ENCODE measurements at places on chromosomes 16 and 17. TPM values are rescaled to one million over a fixed set of nuclear protein-coding genes. Genes with fewer than 3 reads are reported as not detected.

- no peak overlapping the region for H3K27ac ChIP-seq
- H3K4me3 ChIP-seq = no peak overlapping the region
- no peaks in the 10 kb centered on the region for H3K4me1 ChIP-seq
- no peak for DNase-seq
These were observed 387.3 kb upstream of the CDH11 start for GRCh38 chr16:65509172-65509571.

GRCh38 chr16:88419790-88420189, 33.3 kb upstream of the ZFPM1 start:
- no peak for DNase-seq
- H3K4me1 ChIP-seq = no peaks in the 10 kb centered on the region
- H3K27ac ChIP-seq = no peak overlapping the region
- no peaks in the 10 kb centered on the region for H3K27me3 ChIP-seq

- H3K27ac ChIP-seq = no peak overlapping the region
- H3K4me1 ChIP-seq = no peaks in the 10 kb centered on the region
- no peak for DNase-seq
- H3K36me3 ChIP-seq = no peaks in the 10 kb centered on the region
- H3K4me3 ChIP-seq = no peak overlapping the region
- peaks cover 28% of the 10 kb centered on the region for H3K27me3 ChIP-seq
These were observed 168.9 kb downstream of the GRIN2A start for GRCh38 chr16:10013364-10013763.

DNA sequence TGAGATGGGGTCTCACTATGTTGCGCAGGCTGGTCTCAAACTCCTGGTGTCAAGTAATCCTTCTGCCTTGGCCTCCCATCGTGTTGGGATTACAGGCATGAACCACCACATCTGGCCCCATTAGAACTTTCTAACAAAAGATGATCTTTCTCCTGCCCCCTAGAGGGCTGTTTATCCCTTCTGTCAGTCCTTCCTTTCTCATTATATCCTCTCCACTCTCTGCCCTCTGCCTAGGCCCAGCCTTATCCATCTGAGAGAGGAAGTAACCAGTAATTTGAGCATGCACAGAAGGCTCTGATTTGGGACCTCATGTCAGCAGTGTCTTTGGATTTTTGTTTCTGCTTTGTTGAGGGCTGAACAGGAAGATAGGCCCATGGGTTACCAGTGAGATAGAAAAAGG, 4.4 kb upstream of the DHX40 start:
- peak; percentile 2 for DNase-seq
- peaks cover 1% of the 10 kb centered on the region for H3K4me1 ChIP-seq
- H3K4me3 ChIP-seq = no peak overlapping the region
- no peak overlapping the region for H3K27ac ChIP-seq
- no peaks in the 10 kb centered on the region for H3K36me3 ChIP-seq
- no peaks in the 10 kb centered on the region for H3K27me3 ChIP-seq

Gene MPP3
- total RNA-seq = 17.4 TPM

Gene YBX2
- total RNA-seq = 0.68 TPM

- peaks cover 34% of the 10 kb centered on the region for H3K4me1 ChIP-seq
- H3K27me3 ChIP-seq = no peaks in the 10 kb centered on the region
- H3K4me3 ChIP-seq = no peak overlapping the region
- DNase-seq = no peak
- no peaks in the 10 kb centered on the region for H3K36me3 ChIP-seq
These were observed 6.4 kb downstream of the THRA start for GRCh38 chr17:40068917-40069750.

Gene ALDOA
- 2,395 TPM for total RNA-seq

Gene C17orf67
- 4.3 TPM for total RNA-seq

GRCh38 chr17:30848021-30848420, 16.3 kb downstream of the ATAD5 start:
- H3K27me3 ChIP-seq = no peaks in the 10 kb centered on the region
- H3K4me3 ChIP-seq = no peak overlapping the region
- no peak for DNase-seq
- H3K27ac ChIP-seq = no peak overlapping the region
- H3K4me1 ChIP-seq = no peaks in the 10 kb centered on the region

Gene XAF1
- 20.8 TPM for total RNA-seq

GRCh38 chr17:13222975-13223374, 205.1 kb upstream of the ELAC2 start:
- no peak for DNase-seq
- H3K36me3 ChIP-seq = no peaks in the 10 kb centered on the region
- H3K4me1 ChIP-seq = no peaks in the 10 kb centered on the region

GRCh38 chr17:41058741-41059140, 1.2 kb downstream of the KRTAP2-3 start:
- DNase-seq = no peak
- peaks cover 43% of the 10 kb centered on the region for H3K4me1 ChIP-seq
- H3K27ac ChIP-seq = peak overlapping the region; percentile 88
- no peaks in the 10 kb centered on the region for H3K27me3 ChIP-seq
- 0 out of 2 replicates have a peak, but pooled peaks cover 5% of the 10 kb centered on the region for H3K36me3 ChIP-seq
- H3K4me3 ChIP-seq = no peak overlapping the region

Gene DNAH3
- 0.70 TPM for total RNA-seq

- H3K27me3 ChIP-seq = no peaks in the 10 kb centered on the region
- H3K27ac ChIP-seq = no peak overlapping the region
- H3K36me3 ChIP-seq = no peaks in the 10 kb centered on the region
- H3K4me1 ChIP-seq = peaks cover 10% of the 10 kb centered on the region
- no peak overlapping the region for H3K4me3 ChIP-seq
- DNase-seq = no peak
These were observed 22.2 kb downstream of the SERPINF1 start for GRCh38 chr17:1783834-1784611.

DNA sequence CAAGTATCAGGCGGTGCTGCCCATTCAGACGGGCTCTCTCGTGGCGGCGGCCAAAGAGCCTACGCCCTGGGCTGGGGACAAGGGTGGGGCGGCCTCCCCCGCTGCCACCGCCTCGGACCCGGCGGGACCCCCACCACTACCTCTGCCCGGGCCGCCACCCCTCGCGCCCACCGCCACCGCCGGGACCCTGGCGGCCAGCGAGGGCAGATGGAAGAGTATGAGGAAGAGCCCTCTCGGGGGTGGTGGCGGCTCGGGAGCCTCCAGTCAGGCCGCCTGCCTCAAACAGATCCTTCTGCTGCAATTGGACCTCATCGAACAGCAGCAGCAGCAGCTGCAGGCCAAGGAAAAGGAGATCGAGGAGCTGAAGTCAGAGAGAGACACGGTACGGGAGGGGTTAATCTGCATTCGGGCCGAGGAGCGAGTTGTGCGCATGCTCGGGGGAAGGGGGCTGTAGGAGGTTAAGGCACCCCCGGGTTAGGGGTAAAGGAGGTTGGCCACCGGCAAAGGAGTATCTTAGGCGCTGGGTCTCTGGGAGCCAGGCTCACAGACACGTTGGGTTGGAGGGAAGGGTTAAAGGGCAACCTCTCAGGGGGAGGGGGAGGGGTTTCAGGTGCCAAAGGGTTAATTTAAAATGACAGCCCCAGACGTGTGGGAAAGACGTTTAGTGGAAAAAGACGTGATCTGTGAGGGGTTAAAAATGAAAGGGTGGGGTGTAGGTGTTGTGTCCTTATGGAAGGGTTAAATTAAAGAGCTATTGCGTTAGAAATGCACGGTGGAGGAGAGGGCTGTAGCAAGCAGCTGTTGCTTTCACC, 1.4 kb downstream of the MSL1 start:
- H3K27me3 ChIP-seq = no peaks in the 10 kb centered on the region
- H3K27ac ChIP-seq = peak overlapping the region; percentile 6
- H3K4me3 ChIP-seq = peak overlapping the region; percentile 90

DNA sequence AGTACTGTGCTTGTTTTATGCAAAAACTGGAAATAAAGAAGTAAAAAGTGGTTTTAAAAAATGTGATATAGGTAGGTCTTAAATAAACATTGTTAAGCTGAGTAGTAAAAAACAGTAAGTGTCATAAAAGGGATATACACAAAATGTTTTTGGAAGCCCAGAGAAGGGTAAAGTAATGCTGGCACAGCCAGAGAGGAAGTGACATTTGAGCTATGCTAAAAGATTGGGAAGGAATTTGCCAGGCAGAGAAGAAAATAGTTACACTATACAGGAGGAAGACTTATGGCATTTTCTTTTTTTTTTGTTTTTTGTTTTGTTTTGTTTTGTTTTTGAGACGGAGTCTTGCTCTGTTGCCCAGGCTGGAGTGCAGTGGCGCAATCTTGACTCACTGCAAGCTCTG, 40.8 kb upstream of the TAOK1 start:
- H3K27me3 ChIP-seq = no peaks in the 10 kb centered on the region
- no peak for DNase-seq

- H3K27me3 ChIP-seq = no peaks in the 10 kb centered on the region
- no peak overlapping the region for H3K27ac ChIP-seq
- no peak overlapping the region for H3K4me3 ChIP-seq
- DNase-seq = no peak
These were observed 1314.9 kb downstream of the CDH11 start for GRCh38 chr16:63806794-63807506.

DNA sequence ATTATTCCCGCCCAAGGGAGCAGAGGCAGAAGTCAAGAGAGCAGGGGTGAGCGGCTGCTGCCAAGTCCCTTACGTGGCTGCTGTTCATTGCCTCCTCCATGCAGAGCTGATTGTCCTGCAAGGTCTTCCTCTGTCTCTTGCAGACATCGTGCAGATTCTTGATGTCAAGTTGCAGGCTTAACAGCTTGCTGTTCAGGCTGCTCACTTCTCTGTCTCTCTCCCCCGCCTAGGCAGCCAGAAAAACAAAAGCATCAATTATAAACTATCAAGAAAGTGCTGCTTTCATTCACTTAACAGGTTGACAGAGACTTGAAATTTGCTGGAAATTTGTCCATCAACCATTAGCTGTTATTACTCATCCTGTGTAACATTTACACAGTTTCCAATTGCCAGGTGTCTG, 7.3 kb downstream of the PMFBP1 start:
- no peak for DNase-seq
- H3K27ac ChIP-seq = no peak overlapping the region
- no peaks in the 10 kb centered on the region for H3K36me3 ChIP-seq
- no peak overlapping the region for H3K4me3 ChIP-seq
- peaks cover 90% of the 10 kb centered on the region for H3K27me3 ChIP-seq

Gene TMIGD1
- not detected for total RNA-seq

Gene CCL5
- not detected for total RNA-seq

DNA sequence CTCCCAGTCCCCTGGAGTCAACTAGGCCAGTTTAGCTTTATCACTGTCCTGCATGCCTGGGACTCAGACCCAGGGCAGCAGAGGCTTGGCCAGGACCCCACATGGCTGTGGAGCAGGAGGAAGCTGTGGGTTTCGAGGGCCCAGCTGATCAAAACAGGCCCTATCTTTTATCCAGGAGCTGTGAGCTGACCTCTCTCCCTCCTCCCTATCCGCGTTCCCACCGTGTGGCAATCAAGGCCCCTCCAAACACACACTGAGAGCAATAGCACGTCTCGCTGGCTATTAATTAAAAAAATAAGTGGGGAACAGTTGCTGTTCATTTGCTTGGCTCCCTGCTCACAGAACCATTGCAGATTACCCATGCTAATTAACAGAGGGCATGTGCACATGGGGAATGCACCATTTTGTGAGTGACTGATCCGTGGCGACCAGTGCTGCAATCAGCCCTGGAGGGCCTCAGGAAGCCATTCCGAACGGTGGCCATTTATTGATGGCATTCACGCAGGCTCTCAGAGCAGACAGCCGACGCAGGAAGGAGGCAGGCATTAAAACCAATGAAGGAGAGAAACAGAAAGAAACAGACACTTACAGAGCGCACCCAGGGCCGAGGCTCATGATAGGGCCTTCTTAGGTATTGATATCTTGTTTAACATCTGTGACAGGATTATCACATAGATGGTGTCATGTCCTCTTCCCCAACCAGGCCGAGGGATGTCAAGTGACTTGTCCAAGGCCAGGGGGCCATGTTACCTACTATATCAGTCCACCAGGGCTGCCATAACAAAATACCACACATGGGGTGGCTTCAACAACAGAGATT, 157.1 kb downstream of the KATNIP start:
- no peaks in the 10 kb centered on the region for H3K36me3 ChIP-seq
- H3K4me3 ChIP-seq = no peak overlapping the region
- no peaks in the 10 kb centered on the region for H3K27me3 ChIP-seq
- H3K4me1 ChIP-seq = no peaks in the 10 kb centered on the region

DNA sequence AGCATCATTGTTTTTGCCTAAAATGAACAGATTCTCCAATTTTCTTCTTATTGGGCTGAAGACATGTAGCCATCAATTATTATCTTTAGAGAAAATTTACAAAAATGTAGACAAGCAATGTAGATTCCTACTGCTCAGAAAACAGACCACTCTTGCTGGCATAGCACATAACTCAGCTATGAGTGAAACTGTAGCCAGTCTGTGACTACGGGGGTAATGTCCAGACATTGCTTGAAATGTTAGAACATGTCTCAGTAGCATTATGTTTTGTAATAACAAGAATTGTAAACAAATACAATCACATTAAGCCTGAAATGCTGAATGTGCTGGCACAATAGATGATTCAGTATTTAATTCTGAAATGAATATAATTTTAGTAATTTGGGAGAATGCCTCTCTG, 265.7 kb upstream of the KCNJ16 start:
- H3K27me3 ChIP-seq = no peaks in the 10 kb centered on the region
- no peaks in the 10 kb centered on the region for H3K36me3 ChIP-seq
- peaks cover 20% of the 10 kb centered on the region for H3K4me1 ChIP-seq

Gene CACNA1G
- total RNA-seq = 0.28 TPM

DNA sequence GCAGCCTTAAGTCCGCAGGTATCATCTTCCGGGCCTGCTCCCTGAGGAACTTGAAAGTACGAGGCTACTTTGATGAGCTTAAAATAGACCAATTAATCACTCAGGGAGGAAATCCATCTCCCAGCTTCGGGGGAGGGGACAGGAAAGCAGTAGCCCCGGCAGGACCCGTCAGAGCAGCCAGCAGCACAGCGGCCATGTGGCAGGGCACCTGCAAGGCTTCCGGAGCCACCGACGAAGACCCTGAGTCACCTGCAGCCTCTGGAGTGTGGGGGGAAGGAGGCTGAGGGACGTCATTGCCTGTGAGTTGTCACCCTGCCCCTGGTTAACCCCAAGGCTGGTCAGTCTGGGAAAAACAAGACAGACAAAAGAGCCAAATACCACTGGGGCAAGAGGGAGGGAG, 4.4 kb upstream of the CYB561 start:
- no peaks in the 10 kb centered on the region for H3K36me3 ChIP-seq
- DNase-seq = peak; percentile 61
- H3K4me1 ChIP-seq = peaks cover 11% of the 10 kb centered on the region
- no peak overlapping the region for H3K4me3 ChIP-seq
- H3K27me3 ChIP-seq = no peaks in the 10 kb centered on the region
- H3K27ac ChIP-seq = no peak overlapping the region

DNA sequence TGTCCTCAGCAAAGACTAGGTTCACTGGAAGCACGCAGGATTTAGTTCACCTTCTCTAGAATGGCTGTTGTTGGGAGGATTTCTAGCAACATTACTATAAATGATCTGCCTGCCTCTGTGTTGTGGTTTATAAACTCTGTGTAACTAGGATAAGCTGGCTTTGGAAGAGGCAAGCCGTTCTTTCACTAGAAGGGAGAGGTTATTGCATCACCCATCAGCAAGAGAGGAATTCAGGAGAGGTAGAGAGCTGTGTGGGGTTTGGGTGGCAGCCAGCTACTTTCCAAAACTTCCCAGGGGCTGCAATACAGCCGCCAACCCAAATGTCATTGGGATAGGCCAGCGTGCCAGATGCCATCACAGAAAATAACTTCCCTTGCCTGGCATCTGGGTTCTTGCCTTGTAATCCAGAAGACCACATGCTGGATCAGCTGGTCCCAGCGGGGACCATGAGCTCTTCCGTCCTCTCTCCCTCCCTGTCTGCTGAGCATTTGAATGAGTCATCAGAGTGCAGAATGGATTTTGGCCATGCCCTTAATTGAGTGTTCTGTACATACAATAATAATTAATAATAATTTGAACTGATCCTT, 95.7 kb upstream of the RBFOX1 start:
- no peaks in the 10 kb centered on the region for H3K4me1 ChIP-seq
- H3K36me3 ChIP-seq = no peaks in the 10 kb centered on the region
- no peaks in the 10 kb centered on the region for H3K27me3 ChIP-seq
- no peak overlapping the region for H3K4me3 ChIP-seq
- DNase-seq = no peak

Gene CLCN7
- 111 TPM for total RNA-seq
